ENCODE measurements at places on chromosomes 5 and 9.

DNA sequence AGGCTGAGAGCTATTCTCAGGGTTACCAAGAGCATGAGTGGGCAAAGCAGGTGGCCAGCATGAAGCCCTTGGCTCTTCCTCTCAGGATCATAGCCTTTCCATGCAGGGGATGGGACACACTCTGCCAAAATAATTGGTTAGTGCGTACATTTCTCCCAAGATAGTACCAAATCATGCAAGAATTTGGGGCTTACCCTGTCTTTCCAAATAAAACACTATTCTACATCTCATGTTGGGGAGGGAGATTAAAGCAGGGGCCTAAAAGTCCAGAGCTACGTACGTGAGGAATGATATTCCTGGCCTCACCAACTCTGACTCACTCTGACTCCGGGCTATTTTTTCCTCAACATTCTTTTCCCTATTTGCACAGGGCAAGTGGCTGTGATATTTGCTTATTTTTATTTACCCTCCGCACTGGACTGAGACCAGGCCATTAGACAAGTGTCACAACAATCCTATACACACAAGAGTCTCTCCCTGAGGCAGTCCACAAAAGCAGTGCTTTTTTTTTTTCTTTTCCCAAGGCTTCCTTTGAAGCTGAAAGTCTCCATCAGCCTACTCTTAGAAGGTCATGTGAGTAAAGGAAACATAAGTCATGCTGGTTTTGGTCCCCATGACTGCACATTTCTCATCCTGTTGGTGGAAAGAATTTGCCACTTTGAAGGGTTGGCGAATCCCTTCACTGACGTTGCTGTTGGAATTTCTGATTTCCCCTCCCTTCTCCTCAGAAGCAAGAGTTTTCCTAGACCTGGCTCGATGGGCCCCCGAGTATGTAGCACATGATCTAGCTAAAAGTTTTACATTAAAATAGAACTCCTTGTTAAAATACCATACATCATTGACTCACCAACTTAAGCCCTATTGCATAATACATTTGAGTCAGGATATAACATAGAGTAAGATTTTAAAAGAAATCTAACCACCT, 40.0 kb downstream of the TMEM252 start:
- DNase-seq = no peak

- no peak for DNase-seq
Observed at GRCh38 chr5:91111473-91112238, 271.5 kb downstream of the ARRDC3 start.

DNA sequence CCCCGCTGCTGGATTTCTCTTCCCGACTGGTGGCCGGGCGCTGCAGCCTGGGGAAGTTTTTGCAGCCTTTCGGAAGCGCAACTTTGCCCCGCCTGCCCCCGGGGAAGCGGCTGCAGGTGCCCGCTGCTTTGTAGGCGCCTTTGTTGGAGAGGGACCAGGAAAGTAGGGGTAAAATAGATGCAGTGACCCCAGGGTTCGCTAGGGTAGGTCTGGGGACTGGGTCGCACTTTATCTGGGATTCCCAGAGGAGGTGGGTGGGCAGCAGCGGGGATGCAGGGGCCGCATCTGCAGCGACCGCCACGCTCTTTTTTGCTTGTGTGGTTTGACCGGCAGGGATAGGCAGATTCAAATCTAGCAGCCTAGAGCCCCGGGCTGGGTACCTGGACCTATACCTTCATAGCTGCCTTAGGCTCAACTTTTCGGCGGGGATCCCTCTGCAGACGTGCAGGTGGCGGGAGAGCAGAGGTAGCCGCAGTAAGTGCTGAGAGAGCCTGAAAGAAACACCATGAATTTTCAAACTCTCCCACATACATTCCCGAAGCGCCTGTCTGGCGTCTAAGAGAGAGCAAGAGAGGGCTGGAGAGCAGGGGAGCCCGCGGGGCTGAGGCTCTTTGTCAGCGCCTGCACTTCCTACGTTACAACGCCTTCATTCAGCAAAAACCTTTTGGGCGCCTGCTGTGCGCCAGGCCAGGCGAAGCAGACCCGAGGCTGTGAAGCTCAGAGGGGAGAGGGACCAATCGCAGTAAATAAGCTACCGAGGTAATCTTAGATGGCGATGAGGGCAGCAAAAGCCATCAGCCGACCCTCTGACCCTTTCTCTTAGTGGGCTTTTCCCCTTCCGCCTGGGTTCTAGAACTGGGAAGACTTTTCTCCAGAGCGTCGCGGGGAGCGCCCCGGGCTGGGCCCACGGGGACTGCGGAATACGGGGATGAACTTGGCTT, 642 bp downstream of the SV2C start:
- DNase-seq = peak; percentile 10

- DNase-seq = no peak
Observed at GRCh38 chr5:57685516-57686255, 203.1 kb upstream of the ACTBL2 start.

GRCh38 chr5:74504463-74504862, 136.1 kb downstream of the ENC1 start:
- DNase-seq = no peak

GRCh38 chr5:83009408-83009807, 67.8 kb downstream of the TMEM167A start:
- DNase-seq = no peak

DNA sequence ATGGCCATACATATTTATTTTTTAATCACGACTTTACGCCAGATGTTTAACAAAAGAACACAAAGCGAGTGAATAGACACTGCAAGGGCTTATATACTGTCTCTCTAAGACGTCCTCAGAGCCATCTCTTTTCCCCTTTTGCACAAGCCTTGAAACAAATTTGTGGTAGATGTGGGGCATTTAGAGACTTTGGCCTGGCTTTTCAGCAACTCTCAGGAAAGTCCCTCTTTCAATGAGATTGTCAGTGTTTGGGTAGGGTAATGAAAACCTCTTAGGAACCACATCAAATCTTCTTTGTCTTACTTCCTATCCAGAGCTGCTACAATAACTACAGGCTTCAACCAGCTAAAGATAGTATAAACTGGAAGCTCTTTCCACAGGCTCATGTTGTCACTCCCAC, 380.0 kb downstream of the ANXA1 start:
- no peak for DNase-seq

DNA sequence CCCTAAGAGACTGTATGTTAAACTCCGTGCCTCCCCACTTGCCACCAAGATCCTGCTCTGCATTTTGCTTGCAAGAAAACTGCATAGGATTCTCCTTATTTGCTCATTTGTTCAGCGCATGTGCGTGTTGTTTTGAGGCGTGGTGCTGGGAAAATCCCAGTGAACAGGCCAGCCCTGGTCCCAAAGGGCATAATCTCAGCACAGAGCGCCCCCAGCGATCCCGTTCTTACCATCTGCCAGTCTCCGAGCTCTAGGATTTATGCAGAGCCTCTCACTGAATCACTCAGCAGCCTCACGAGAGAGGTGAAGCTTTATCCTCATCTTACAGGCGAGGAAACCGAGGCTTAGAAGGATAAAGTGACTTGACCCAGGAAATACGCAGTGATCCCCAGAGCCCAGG, 11.5 kb downstream of the PRRX2 start:
- no peak for DNase-seq

- DNase-seq = no peak
Observed at GRCh38 chr5:59798862-59799667, 94.5 kb downstream of the PDE4D start.

DNA sequence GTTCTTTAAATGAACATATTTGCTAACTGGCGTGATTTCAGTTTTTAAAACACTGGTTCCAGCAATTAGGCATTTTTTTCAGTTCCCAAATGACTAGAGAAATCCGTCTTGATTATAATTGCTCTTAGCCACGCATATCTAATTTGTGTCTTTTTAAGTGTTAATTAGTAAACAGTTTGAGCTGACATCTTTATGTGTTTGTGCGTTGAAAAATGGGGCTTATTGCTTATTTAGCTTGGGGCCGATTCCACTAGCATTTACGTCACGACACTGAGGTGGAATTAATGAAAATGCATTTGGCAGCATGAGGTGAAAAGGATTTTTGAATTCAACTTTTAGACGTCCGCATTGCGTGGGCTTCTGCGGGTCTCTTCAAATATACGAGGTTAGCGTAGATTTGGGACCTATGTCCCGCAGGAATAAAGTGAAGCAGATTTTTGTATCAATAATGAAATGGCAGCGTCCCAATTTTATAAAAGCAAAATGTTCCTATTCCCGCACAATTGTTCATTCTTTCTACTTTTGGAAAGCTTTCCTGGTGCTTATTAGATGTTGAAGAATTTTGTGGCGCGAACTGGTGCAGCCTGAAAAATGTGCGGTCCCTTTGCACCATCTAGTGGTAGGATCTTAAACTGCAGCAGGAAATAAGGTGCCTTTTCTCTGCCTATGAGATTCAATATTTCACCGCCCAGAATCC, 122.7 kb upstream of the LMX1B start:
- DNase-seq = peak; percentile 75

DNA sequence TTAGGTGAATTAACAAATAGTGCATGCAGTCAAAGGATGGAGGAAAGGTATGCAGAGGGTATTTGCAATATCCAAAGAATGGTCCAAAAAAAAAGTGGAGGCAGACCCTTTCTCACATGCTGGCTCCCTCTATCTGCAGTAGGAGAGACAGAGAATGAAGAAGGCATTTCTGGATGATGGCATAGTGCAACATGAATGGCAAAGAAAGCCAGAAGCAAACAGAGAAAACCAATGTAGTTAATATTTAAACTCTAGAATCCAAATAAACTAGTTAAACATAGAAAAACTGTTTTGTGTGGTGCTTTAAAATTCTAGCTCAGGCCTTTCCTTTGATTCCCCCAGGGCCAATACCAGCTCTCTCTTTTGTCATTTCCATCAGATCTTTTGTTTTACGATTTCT, 403.1 kb upstream of the WWC1 start:
- no peak for DNase-seq

GRCh38 chr9:119844431-119844830, 475.2 kb upstream of the BRINP1 start:
- no peak for DNase-seq

DNA sequence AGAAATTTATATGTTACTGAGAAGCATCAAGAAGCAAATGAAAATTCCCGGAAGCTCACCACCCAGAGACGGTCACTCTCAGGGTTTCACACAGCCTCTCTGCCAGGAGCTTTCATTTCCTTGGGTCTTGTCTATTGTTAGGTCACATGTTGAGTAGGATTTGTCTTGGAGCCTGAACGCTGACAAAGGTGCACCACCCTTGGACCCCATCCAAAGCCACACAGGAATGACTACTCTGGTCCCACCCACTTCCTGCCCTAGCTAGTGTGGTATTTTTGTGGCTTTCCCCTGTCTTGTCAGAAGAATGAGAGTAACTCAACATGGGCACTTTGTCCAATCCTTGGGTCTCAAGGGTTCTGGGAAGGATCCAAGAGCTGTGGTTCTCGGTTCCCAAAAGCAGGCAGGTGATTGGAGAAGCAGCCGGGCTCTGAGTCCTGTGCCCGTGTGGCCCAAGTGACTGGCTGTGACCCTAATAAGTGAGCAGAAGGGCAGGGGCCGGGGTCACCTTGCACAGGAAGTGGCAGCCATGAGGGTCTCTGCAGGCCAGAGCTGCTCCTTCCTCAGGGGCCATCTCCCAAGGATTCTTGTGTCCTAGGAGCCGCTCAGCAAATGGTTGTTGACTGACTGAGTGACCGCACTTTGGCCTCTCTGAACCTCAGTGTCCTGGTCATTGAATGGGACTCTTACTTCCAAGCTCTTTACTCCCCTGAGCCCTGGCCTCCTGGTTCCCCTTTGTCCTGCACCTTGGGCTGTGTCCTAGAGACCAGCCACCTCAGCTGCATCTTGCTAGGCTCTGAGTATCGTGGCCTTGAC, 6.9 kb downstream of the FGD3 start:
- DNase-seq = peak; percentile 95

GRCh38 chr9:116837018-116837989, 150.2 kb downstream of the TRIM32 start:
- no peak for DNase-seq

GRCh38 chr5:39826051-39826450, 401.3 kb upstream of the DAB2 start:
- DNase-seq = no peak

DNA sequence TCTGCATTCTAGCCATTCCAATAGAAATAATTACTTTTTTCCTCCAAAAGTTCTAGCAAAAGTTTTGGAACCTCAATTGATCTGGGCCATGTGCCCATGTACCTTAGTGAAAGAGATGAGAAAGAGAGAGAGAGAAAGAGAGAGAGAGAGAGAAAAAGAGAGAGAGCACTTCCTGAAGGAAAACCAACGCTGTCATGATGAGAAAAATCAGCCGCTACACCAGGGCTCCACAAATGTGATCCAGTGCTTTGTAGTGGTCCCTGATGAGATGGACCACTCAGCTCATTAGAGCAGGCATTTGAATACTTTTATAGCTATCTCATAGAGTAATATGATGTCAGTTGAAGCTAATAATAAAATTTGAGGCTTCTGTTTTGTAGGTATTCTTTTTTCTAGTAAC, 7.7 kb upstream of the GAS1 start:
- DNase-seq = no peak

- no peak for DNase-seq
Observed at GRCh38 chr9:101510459-101510858, 23.2 kb upstream of the RNF20 start.

GRCh38 chr5:101991486-101991885, 304.6 kb downstream of the SLCO4C1 start:
- no peak for DNase-seq

GRCh38 chr5:59624898-59625297, 268.6 kb downstream of the PDE4D start:
- no peak for DNase-seq

DNA sequence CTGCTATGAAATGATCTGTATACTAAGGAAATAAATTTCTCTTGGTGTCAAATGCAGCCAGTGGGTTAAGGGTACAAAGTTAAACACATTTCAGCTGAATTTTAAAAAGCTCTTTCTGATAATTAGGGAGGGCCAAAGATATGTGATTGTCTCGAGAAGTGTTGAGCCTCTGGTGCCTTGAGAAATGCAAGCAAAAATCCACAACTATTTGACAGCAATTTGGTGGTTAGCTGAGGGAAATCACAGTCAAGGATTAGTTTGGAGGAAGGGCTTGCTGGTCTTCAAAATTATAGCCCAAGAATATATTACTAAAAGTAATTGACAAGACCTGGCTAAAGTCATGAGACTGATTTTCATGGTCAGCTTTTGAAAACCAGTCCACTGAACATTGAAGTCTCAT, 255.7 kb upstream of the PPP1R2B start:
- DNase-seq = no peak

- DNase-seq = no peak
Observed at GRCh38 chr9:92483627-92484545, 1.6 kb upstream of the ASPN start.

DNA sequence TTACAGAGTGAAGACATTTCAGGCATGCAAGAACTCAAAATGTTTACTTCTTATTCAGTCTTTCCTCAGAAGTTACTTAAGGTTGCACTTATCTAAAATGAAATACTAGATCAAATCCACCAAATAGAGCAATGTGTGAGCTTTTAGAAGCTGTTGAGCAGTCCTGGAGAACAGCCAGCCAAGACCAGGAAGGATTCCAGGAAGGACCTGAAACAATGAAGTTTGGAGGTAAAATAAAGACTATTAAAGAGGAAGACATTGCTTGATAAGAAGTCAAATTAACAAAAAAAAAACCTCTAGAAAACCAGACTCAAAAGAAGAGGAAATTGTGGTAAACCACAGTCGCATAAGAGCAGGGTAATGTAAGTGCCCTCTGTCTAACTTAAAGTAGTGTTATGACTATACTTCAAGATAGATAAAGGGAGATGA, 156.2 kb upstream of the S1PR3 start:
- no peak for DNase-seq

GRCh38 chr5:161547738-161548486, 1.4 kb upstream of the GABRB2 start:
- no peak for DNase-seq

GRCh38 chr5:150644514-150644913, 4.1 kb downstream of the SYNPO start:
- DNase-seq = peak; percentile 74

- no peak for DNase-seq
Observed at GRCh38 chr5:140109759-140110645, 3.9 kb upstream of the PURA start.

Measured in RPMI8226 (cell line).